ENCODE measurements at places on chromosomes 1 and 21.
A peak's percentile ranks its signal among the peaks of the same experiment; 100 is the strongest.

- DNase-seq, result no peak
These were observed 15.2 kb upstream of the SLC25A34 start for GRCh38 chr1:15720861-15721260.

GRCh38 chr1:168751195-168751650 lies 22.2 kb upstream of the DPT start:
- no peak for DNase-seq

GRCh38 chr1:176494436-176494835 lies 31.5 kb downstream of the PAPPA2 start:
- peak; percentile 43 for DNase-seq

- DNase-seq, result no peak
These were observed 8.4 kb upstream of the PEX19 start for GRCh38 chr1:160293020-160293968.

- no peak for DNase-seq
These were observed 138.3 kb downstream of the MAP3K21 start for GRCh38 chr1:233465745-233466343.

DNA sequence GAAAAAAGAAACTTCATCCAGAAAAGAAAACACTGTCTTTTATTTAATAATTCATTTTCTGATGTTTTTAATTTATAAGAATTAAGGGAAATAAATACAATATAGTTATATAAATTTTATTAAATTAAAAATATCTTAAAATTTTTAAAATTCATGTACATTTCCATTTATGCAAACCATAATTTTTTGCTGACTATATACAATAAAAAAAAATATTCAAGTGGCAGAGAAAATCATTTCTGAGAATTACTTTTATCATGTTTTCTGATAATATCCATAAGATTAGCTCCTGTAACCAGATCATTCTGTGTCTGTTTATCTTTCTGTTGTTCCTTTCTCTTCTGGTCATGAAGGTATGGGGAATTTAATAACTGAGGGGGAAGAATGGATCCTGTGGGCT lies 23.5 kb upstream of the KIF14 start:
- DNase-seq, result no peak

GRCh38 chr1:94807742-94808491 lies 12.2 kb upstream of the SLC44A3 start:
- no peak for DNase-seq

DNA sequence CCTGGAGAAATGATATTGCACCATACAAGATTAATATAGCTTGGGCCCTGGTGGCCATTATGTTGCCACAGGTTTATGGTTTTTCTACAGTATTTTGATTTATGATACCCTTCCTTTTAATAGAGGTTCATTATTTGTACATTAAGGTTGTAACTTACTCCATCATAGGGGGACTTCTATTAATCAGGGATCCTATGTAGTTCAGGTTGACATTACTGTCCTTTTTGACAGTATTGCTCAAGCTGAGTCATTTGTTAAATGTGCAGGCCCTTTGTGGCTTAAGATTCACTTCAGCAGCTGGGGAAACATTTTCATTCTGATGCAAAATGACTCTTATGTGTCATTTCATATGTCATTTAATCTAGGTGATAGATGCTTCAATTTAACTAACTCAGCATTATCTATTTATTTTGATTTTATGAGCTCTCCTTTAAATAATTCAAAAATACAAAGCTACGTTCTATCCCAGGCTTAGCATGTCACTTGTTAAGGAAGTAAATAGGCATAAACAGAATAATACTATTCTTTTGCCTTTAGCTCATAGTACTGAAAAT lies 686.9 kb upstream of the NCAM2 start:
- no peak for DNase-seq

DNA sequence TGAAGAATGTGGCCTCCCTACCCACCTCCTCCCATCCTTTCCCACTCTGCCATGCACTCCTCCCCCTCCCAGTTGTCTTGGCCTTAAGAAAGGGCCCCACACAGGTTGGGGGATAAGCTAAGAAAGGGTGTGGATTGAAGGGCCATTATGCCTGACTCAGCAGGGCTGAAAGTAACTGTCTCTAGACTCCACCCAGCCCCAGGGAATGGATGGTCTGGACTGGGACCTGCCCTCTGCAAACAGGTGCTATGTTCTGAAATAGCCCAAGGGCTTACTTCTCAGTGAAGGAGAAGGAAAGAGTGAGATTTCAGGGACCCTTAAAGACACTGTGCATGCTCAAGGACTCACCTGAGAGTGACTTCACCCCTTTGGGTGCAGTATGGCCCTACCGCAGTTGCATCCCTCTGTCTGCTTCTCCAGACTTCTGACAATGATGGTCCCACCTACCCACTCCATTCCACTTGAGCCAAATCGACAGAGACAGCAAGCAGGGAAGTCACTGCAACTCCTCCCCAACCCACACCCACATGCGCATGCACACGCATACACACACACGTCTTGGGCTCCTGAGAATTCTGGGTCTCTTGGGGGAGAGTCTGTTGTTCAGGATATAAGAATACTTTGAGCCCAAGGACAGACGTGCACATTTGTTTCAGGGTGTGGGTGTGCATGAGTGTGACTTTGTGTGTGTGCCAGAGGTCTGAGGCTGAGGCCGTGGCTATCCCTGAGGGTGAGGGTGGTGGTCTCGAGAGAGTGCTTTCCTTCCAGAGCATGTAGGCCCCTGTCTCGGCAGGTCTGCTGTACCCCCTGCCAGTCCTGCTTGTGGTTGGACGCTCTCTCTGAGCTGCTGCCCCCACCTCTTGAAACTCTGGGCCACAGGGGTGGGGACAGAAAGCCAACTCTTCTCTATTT lies 231.9 kb downstream of the PTPRU start:
- peak; percentile 18 for DNase-seq

GRCh38 chr1:54575161-54575560 lies 27.1 kb downstream of the ACOT11 start:
- no peak for DNase-seq

DNA sequence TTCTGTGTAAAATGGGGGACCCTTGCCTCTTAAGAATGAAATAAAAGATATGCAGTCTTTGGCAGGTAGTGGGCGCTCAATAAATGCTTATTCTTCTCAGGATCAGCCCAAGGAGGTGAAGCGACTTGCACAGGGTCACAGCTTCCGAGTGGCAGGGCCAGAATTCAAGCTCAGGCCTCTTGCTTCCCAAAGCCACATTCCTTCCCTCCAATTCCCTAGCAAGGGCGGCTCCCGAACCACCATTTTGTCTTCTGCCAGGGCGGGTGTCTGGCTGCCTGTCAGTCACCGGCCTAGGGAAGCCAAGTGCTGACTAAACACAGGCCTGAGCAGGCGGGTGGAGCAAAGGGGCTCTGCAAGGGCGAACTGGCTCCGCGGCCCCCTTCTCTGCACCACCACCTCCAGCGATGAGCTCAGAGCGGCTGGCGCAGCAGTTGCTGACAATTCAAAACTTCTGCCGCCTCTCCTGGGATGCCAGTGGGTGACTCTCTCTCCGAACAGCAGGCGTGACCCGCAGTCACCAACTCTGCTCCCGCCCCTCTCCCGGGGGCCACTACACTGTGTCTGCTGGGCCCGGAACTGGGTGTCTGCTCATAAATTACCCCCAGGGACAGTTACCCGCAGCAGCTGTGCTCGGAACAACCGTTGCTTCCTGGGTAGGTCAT lies 10.8 kb downstream of the GPR3 start:
- no peak for DNase-seq

- no peak for DNase-seq
These were observed 1.2 kb downstream of the CHRM3 start for GRCh38 chr1:239387304-239388158.

DNA sequence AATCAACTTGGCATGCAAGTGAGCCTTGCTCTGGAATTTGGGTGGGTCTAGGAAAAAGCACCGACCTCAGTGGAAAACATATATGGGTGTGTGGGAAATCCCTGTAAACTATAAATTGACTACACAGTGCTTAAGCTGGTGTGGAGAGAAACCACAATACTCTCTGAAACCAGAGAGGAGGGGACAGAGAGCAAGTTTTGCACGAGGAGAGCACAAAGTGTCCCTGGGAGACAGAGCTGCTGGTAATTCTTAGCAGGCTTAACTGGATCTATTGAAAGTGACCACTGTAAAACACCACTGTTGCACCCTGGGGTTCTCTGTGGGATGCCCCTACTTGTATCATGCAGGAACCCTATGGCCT lies 12.8 kb downstream of the KCNJ15 start:
- no peak for DNase-seq

DNA sequence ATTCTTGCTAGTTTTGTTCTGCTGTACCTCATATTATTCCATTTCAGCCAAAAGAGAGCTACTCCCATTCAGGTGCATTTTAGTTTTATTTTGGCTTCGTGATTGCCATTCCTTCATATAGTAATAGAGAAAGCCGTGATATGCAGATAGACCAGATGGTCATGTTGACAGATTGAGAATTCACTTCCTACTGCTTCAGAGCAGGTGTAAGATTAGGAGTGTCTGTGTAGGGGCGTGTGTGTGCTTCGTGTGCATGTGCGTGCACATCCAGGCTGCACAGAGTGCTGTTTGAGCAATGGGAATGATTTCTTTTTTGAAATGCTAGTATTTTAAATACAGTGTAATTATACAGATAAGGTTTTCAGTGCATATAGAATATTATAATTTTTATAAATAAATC lies 10.3 kb downstream of the NFIA start:
- peak; percentile 93 for DNase-seq

DNA sequence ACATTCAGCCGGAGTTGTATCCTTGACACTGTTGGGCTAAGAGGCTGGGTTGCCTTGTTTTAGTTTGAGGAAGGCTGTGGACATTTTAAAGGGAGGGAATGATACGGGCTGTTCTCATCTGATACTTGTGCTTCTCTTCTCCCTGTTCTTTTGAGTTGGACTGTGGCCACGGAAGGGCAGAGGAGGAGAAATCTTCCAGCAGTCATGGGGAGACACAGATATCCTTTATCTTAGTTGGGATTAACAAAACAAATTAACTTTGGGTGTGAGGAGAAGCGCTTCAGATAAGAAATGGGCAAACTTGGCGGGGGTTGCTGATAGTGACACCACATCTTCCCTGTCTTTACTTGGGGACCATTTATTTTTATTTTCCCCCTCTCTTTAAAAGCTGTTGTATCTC lies 138.8 kb downstream of the ROR1 start:
- peak; percentile 36 for DNase-seq

- DNase-seq, result no peak
These were observed 554.3 kb upstream of the CHRM3 start for GRCh38 chr1:238832106-238832505.

GRCh38 chr1:37493336-37494098 lies 19.1 kb downstream of the ZC3H12A start:
- DNase-seq, result no peak

GRCh38 chr21:40466893-40467483 lies 380.0 kb downstream of the DSCAM start:
- DNase-seq, result peak; percentile 52

DNA sequence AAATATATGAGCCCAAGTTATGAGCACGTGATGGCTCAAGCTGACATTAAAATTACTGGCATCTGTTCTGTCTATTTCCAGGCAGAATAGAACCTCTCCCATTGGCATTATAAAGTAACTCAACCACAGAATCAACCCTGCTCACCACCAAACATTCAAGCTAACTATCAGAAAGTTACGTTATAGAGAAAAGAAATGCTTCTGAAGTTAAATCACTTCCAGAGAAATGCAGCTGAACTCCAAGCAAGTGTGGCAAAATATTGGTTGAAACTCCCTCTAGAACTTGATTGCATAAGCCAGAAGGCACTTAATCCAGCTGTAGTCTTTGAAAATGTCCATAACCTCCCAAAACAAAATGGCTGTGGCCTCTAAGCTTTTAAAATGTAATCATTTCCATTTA lies 36.2 kb upstream of the UBE2U start:
- DNase-seq, result no peak

- peak; percentile 94 for DNase-seq
These were observed 16.4 kb downstream of the BSND start for GRCh38 chr1:55015123-55015522.

DNA sequence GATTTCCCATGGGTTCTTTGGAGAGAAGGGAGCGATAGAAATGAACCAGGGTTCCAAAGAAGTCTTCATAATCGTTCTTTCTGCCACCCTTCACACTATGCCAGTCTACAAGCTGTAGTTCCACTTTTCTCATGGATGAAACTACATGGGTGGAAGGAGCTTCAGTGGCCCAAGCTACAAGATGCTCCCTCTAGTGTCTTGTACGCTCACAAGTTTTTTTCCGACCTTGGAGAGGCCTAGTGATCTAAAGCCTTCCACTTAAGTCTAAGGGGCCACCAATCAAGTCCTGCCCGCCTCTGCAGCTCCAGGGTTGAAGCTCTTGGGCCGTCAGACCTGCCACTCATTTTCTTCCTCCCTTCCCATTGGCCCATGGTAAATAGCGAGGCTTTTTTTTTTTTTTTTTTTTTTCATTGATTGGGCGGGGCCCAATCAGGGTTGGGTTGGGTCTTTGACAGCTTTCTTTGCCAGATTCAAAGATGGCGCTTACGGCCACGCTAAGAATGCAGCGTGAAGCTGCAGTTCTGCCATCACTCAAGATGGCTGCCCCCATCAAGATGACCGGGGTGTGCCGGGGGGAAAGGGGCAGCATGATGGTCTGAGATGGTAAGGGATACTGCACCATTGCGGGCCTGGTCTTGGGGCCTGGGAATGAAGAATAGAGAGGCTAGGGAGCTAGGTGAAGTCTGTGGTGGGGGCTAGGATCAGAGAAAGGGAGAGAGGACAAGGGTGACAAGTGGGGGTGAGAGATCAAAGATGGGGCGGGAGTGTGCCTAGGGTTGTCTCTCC lies at the start of gene TOMM40L:
TOMM40L (plus strand) TSS at position 527 of the 786 bp plus-strand sequence. CDS start 430 bp downstream, outside the sequence.
- DNase-seq, result peak; percentile 99

DNA sequence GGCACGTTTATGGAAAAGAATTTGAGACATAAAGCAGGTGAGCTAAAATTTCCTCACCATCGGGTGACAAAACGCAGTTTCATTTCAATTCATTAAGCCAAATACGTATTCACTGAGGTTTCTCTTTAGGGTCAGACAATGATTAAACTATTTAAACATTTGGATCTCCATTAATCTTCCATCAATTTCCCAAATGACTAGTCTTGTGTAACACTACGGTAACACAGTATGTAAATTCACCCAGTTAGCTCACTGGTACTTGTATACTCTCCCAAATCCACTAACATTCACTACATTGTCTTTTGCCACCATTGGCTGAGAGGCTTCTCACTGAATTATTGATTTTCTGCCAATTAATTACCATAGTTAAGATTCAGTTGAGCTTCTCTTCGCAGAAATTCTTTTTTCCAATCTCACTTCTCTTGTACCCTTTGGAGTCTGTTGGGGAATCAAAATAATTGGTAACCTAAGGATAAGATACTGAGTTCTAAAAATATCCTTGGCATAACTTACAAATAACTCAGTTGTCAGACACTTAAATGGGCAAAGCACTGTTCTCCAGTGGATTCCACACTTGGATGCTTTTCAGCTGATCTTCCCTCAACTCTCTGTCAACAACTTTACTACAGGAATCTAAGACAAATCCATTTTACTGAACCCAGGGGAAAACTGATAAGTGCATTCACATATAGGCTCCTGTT lies 40.7 kb downstream of the SIPA1L2 start:
- DNase-seq, result no peak
